GM04504 (cell line): ENCODE measurements at places on chromosomes 1 and 21.

DNA sequence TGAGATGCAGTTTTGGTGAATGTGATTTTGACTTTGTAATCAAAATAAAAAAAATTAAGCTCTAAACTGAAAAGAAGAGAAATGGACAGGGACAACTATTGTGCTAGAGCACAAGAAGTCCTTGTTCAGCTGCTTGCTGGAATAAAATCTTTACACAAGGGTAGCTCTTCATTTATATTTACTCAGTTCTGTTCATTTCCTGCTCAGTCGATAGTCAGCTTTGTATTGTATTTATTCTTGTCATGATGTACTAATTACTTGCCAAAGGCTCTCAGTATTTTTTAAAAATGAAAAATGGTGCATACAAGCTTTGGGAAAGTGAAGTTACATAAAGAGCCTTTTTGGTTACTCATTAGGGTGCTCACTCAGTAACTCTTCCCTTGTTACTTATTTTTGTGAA, 17.8 kb downstream of the F5 start:
- no peak for DNase-seq

GRCh38 chr1:246949956-246950355, 18.2 kb upstream of the AHCTF1 start:
- no peak for DNase-seq

DNA sequence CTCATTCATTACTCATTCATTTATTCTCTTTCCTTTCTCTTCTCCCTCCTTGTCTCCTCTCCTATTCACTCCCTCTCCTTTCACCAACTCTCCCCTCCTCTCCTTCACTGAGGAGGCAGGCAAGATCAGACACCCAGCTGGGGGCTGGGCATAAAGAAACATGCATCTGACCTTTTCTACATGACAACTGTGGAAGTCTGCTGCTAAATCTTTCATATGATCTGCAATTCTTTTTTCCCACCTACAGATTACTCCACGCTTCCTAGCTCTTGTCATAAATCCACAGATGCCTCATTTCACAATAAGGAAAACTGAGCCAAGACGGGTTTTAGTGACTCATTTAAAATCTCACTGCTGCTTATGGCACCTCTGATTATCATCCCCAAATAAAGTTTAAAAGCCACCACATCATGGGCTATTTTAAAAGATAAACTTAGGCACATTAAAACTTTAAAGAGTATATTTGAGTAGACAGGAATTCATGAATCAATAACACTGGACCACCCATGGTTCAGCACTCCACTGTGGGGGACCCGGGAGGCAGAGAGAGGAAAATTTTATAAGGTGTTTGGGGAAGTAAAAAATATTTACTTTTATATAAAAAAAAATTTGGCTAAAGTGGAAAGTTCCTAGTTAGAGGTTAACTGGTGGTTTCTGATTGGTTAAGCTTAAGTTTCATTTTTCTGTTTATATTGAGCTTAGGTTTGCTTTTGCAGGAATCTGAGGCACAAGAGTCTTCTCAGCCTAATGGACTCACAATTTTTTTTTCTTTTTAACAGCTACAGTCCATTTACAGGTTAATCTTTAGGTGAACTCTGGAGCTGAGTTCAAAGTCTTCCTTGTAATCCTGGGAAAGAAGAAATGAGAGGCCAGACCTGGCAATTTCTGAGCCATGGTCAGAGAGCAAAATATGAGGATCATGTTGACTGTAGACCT, 55.8 kb upstream of the DNAH14 start:
- DNase-seq = peak; percentile 58

DNA sequence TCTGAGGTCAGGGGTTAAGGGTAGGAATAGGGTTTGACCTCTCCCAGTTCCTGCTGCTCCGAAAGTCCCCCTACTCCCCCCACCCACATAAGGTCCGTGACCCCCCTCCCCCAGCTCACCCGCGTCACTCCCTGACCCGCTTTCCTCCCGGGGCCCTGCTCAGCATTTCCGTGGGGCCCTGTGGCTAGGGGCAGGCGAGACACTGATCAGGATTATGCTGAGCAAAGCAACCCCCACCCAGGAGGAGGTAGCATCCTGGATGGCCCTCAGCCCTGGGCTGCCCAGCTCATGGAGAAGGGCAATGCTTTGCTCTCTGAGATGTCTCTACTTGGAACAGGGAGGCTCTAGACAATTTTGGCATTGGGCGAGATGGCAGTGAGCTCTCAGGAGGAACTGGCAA, 3.7 kb downstream of the RORC start:
- no peak for DNase-seq

- no peak for DNase-seq
Measured at GRCh38 chr1:109290998-109291397, 8.1 kb upstream of the PSRC1 start.

DNA sequence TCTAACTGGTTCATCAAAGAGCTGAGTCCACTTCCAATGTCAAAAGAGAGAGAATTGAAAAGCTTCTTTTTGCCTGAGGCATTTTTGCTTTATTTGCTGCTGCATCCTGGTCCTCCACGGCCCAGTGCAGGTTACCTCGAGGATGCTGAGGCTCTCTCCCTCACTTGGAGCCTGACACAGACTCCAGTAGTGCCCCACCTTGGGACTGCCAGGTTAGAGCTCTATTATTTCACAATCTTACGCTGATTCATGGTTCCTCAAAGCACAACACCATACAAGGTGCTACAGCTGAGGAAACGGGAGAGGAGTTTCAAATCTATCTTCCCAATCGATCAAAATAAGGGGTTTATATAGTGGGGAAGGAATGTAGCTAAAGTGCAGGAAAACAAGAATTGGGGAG, 13.6 kb upstream of the PLPPR4 start:
- no peak for DNase-seq

DNA sequence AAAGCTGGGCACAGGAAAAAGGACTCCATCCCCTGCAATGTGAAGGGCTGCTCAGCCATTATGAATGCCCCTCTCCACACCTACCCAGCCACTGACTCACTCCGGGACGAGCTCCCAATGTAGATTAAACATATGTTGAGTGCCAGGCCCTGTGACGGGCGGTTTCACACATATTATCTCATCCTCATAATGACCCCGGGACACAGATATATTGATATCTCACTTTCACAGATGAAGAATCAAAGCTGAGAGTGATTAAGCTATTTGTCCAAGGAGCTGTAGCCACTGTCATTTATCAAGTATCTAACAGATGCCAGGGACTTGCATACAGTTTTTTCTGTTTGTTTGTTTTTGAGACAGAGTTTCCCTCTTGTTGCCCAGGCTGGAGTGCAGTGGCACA, 35.0 kb upstream of the SLC30A1 start:
- DNase-seq = no peak

DNA sequence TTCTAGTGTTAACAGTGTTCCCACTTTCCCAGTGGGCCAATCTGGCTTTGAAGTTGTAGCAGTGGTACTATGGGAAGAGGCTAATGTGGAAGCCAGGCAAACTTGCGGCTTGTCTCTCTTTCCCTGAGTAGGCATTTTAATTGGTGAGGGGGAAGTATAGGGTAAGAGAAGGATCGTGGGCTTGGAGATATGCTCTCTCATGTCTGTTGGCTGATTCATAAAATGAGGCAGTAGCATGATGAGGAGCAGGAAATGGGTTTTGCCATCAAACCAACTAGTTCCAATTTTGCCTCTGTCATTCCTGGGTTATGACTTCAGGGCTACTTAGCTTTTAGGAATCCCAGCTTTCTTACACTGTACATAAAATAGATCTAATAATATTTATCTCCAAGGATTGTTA, 12.1 kb downstream of the C8A start:
- DNase-seq = peak; percentile 70

GRCh38 chr1:228972576-228972975, 237.3 kb downstream of the RHOU start:
- DNase-seq = no peak

DNA sequence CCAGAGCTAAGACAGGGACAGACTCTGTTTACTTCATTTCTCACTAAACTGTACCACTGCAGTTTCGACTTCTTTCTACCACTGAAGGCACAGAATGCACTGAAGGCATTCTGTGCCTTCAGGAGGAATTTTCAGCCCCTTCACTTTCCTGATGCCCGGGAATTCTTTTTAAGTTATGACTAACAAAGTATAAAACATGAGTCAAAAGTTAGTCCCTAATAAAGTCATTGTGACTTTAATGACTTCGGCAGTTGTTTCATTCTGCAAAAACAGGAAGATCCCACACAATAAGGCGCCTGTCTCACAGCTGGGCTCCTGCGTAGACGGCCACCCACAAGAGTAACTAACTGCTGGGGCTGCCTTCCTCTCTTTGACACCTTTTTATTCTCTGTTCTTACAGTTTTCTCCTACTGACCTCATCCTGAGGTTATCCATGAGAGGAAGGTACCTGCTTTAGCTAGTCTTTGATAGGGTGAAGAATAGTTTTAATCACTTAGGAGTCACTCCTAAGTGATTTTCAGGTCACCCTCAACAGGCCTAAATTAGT, 183.9 kb upstream of the SGIP1 start:
- no peak for DNase-seq

GRCh38 chr1:27548858-27549719, 54.9 kb downstream of the AHDC1 start:
- no peak for DNase-seq

- DNase-seq = no peak
Measured at GRCh38 chr1:197585809-197586208, 189.5 kb downstream of the DENND1B start.

DNA sequence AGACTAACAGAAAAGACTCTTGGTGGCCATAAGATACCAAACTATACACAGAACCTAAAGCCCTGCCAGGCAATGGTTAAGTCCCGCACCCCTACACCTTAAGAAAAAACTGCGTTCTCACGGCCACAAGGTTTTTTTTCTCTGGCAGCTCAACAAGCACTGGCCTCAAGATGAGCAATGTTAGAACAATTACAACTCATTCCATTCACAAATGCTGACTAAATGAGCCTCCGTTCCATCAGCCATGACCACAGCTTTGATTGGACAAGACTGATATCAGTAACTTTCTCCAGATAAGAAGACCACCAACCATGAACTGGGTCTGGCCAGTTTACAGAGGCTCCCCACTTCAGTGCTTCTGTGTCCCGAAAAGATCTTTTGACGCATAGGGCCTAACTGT, 31.9 kb downstream of the SEC16B start:
- DNase-seq = peak; percentile 31

- DNase-seq = no peak
Measured at GRCh38 chr21:32114419-32115035, 164.3 kb downstream of the MIS18A start.

DNA sequence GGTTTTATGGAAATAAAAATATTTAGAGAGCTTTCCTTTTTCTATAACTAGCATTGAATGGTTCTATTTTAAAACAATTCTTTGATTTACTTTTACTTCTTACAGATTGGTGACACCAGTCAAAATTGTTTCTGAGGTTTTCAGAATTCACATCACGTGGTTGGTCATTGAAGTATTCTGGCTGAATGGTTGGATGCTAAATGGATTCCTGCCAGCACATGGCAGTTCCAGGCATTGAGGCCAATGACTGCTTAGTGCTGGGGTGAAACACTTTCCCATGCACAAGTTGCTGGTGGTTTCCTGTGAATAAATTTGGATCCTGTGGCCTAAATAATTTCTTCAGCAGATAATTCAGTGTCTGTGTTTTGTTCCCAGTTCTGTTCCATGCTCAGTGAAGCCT, 20.6 kb downstream of the NCAM2 start:
- DNase-seq = no peak

DNA sequence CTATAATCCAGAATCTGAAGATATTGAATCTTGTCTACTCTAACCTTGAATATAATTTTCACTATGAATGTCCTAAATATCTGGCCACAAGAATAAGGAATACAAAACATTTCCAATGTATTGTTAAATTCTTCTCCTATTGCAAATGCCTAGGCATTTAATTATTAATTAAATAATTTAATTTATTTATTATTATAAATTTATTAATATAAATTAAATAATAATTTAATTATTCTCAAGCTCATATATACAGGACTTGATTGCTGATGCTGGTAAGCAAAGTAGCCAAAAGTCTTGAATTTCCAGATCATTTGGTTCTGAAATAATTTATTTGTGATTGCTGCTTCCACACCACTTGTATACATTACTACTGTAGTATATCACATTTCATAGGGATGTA, 71.1 kb downstream of the SAMSN1 start:
- DNase-seq = no peak

DNA sequence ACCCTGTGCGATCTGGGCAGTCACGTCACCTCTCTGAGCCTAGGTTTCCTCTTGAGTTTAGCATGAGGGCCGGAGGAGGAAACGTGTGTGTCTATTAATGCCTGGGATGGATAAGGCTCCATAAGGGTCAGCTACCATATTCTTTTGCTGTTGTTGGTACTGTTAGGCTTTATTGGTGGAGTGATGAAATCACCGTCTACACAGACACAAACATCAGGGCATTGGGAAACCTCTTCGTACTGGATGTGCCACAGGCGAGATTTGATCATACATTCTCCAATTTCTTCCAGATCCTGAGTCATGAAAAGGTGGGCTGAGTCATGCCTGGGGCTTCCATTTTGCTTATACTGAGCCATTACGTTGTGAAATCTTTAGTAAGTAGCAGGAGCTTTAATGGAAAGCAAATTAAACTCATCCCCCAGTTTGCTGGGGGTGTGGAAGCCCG, 24.9 kb upstream of the GRHL3 start:
- DNase-seq = peak; percentile 95
